ENCODE measurements at places on chromosomes 1 and 21.

DNA sequence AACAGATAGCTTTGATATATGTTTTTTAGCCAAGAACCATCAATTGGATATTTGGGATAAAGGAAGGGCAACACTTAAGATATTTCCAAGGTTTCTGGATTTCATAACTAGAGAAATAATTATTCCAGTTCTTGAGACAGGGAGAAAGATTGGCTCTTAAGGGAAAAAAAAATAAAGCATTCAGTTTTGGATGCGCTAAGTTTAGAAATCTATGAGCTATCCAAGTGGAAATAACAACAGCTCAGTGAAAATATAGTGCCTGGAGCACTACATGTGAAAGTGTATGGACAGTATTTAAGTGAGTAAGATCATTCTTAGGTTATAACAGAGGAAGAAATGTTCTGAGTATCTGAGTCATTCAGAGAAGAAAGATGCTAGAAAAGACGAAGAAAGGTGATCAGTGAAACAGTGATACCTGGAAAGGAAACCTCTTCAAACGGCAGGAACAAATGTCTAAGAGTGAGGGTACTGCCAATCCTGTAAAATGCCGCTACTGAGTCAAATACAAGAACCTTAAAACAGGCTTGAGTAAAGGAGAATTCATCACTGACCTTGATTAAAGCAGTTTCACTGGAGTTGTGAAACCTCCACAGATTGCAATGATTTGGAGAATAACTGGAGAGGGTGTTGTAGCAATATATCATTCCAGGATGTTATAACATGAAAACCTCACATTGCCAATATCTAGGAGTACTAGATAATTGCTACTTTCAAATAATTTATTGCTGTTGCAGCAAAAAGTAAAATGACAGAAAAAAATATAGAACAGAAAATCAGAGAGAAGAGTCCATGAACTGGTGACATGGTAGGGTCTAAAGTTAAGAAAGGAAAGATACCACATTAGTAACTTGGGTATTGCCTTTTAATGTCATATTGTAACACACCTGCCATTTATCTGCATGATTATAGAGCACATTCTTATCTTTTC is 482.1 kb upstream of the RGS18 start:
- DNase-seq: no peak

- DNase-seq: no peak
Measured at GRCh38 chr21:32240851-32241687, 37.8 kb downstream of the MIS18A start.

DNA sequence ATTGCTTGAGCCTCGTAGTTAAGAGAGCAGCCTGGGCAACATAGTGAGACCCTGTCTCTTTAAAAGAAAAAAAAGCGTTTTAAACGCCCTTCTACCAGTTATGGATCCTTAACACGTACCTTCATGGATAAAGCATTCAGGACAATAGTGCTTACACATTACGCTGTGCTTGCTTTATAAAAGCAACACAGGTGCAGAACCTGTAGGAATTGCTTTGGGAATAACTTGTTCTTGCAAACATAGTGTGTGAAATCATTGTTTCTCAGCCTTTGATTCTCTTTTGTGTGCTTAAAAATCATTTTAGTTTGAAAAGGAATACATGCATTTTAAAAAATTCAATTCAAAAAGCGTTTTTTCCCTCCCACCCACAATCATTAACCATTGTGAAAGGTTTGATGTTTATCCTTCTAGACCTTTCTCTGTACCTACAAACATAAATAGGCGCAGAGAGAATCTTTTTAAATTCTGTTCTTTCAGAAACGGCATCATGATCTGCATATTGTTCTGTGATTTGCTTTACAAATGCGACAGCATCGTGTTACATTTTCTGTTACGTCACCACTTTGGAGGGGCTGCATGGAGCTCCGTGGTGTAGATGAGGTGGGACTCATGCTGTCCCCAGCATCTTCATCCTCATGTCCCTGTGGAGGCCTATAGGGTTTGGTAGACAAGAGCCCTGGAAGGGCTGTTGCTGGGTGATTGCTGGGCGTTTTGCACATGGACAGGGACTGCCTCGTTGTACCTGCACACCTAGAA is 54.6 kb downstream of the SPSB1 start:
- DNase-seq: no peak

GRCh38 chr1:7526196-7526866 is 244.8 kb upstream of the VAMP3 start:
- no peak for DNase-seq

DNA sequence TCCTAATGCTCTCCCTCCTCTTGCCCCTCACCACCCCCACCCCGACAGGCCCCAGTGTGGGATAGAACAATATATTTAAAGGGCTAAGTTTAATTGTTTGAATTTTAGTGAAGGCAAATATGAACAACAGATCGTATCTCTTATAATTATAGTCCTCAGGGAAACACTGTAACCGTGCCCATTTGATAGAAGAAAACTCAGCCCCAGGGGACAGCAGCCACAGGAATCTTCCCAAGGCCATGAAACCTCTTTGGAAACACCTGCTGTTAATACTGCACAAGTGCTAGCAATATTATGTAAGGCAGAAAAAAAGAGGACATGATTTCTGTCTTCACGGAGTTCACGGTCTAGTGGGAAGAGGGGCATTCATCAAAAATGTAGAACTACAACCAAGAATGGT is 142.2 kb downstream of the URB2 start:
- no peak for DNase-seq

GRCh38 chr1:19650416-19651140 is 6.5 kb downstream of the NBL1 start:
- no peak for DNase-seq

DNA sequence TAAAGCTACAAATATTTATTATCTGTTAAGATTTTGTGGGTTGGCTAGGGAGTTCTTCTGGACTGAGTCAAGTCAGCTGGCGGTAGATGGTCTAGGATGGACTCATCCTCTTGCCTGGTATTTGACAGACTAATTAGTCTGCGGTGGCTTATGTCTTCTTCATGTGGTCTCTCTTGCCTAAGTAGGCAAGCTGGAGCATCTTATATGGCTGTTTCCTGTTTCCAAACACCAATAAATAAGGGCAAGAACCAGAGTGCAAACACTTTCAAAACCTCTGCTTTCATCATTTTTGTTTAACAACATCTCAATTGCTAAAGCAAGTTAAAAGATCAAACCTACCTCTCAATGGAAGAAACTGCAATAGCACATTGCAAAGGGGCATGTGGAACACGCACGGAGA is 484.8 kb downstream of the PTPRC start:
- DNase-seq: no peak

DNA sequence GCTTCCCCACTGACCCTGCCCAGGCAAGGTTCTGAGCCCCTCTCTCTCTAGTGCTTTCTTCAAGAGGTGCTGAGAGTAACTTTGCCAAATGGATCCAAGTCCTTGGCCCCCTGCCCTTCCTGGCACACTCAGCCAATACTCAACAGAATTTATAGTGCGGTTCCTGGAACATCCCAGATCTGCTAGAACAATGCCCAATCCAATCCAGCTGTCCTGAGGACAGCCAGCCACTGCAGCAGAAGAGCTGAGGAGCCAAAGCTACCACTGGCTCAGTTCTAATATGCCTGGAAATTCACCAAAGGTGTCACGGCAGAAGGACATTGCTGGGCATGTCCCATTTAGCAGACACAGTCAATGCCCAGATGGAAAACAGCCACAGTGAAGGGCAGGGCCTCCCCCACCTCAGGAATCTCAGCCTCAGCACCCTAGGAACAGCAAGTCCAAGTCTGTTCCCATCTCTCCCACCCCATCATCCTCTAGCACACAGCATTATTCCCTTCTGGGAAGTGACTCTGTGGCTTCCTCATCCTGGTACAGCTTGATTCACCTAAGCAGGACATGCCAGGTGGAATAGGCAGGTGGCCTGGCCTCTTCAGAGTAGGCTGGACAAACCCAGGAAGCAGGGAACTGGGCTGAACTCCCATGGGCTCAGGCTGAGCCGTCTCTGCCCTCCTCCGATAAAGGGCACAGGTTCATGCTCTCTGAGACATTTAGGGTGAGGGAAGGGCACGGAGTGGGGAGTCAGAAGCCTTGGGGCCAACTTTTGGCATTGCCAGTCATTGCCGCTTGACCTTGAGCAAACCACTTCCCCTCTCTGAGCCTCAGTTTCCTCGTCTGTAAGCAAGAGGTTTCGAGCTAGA is 24.6 kb downstream of the PMVK start:
- no peak for DNase-seq

DNA sequence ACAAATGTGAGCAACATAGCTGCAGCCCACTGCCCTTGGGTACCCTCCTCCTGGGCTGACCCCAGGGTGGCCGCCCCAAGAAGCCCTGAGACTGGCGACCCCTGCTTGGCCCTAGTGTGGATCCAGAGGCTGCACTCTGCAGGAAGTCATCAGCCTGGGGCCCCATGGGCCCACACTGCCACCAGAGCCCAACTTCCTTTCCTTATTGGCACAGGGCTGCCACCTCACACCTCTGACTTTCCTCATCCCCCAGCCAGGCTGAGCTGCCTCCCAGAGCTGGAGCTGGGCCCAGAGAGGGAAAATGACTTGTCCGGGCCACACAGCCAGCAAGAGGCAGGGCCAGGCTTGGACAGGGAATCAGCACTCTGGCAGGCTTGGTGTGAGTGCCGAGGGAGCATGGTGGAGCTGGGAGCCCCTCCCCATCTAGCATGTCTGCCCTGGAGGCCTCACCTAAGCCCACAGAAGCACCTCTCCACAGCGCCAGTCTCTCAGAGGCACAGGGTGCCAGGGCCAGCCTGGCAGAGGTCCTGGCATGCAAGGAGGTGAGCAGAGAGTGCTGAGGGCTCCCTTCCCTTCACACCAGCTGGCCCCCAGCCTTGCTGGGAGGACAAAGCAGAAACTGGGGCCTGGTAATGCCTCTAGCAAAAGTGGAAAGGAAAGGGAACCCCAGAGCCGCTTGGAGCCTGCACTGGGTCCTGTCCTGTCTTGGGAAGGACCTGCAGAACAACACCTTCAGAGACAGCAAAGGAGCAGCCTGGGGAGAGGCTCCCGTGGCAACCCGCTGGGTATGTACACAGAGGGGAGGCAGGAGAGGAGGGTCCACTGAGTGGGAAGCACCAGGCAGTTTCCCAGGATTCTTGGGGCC is 3.2 kb downstream of the RAP1GAP start:
- DNase-seq: no peak

- no peak for DNase-seq
Measured at GRCh38 chr1:171299342-171299741, 14.6 kb upstream of the FMO4 start.

Measured in HS-27A (cell line).